Substantia nigra (tissue), 51 donors: ENCODE measurements at places on chromosomes 4 and X.

- no peak for DNase-seq
Observed at GRCh38 chr4:23353200-23353599, 536.6 kb downstream of the PPARGC1A start.

DNA sequence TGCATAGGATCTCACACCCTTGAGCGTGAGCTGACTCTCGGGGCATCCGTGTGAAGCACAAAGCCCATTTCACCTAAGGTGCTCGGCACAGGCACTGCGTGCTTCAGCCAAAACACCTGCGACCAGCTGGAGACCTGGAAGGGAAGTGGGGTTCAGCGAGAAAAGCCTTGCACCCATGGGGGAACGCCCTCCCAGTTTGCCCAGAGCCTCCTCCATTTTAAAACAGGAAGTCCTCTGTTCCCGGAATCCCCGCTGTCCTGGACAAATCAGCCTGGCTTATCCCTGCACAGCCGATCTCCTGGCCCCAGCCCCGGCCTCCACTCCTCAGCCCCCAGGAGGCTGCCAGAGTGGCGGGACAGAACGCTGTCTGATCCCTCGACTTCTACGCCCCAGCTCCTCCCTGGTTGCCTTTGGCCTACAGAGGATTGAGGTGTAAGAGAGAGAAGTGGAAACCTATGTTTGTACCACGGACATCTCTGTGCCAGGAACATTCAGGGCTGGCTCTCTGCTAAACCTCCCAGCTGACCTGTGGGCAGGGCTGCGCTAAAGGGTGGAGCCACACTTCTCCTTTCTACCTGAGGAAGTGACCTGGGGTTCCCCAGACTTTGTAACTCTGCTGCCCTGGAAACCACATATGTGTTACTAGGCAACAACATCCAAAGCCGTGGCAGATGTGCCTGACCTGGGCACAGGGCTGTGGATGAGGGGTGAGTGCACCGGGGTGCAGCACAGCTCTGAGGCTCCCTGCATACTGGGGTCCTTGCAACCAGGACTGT is 3.8 kb upstream of the C4orf50 start:
- DNase-seq: no peak

DNA sequence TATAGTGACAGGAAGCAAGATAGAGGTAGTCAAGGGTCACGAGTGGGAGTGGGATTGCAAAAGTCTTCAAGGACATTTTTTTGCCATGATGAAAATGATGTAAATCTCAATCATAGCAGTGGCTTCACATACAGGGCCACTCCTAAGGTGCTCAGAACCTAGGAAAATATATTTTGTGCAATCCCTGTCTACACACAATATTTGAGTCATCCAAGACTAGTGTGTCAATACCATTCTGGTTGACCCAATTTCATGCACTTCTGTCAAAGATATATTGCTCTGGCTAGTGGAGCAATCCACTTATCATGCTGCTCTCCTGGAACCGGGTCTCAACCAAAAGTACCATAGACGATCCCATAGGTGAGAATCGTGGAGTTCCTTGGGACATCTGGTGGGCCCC is 24.2 kb upstream of the XPNPEP2 start:
- no peak for DNase-seq

DNA sequence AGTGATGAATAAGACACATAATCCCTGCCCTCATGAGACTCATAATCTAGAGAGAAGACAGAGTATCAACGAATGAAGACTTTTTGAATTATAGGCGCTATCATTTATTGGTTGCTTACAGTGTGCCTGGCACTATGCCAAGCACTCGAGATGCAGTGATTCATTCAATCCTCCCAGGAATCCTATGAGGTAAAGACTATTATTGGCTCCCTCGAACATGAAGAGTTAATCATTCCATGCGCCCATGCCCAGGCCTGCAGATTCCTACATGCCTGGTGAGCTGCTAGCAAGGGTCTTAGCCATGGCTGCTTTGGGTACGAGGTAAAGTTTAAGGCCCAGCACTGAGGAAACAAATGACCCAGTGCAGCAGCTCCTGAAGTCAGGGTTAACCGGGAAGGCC is 47.0 kb downstream of the TEX13B start:
- no peak for DNase-seq

GRCh38 chrX:56066016-56066415 is 166.1 kb upstream of the KLF8 start:
- DNase-seq: no peak

DNA sequence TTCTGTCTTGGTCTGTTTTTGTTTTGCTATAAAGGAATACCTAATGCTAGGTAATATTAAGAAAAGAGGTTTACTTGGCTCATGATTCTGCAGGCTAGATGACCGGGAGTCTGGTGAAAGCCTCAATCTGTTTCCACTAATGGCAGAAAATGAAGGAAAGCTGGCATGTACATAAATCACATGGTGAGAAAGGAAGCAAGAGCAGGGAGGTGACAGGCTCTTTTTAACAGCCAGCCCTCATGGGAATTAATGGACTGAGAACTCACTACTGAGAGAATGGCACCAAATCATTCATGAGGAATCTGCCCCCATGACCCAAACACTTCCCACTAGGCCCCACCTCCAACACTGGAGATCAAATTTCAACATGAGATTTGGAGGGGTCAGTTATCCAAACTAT is 27.6 kb downstream of the SATL1 start:
- DNase-seq: no peak

- no peak for DNase-seq
Observed at GRCh38 chr4:104451573-104451972, 43.1 kb downstream of the CXXC4 start.

GRCh38 chr4:2243681-2244380 is 1.9 kb upstream of the HAUS3 start:
- no peak for DNase-seq

- no peak for DNase-seq
Observed at GRCh38 chr4:86730310-86730709, 118.9 kb downstream of the SLC10A6 start.

GRCh38 chr4:107035819-107036583 is at the start of gene DKK2:
TSS of gene DKK2 (minus strand) at chr4:107036313. CDS start at chr4:107035591, 722 bp downstream.
- DNase-seq: no peak

- DNase-seq: no peak
Observed at GRCh38 chrX:132041015-132041414, 17.9 kb downstream of the STK26 start.

DNA sequence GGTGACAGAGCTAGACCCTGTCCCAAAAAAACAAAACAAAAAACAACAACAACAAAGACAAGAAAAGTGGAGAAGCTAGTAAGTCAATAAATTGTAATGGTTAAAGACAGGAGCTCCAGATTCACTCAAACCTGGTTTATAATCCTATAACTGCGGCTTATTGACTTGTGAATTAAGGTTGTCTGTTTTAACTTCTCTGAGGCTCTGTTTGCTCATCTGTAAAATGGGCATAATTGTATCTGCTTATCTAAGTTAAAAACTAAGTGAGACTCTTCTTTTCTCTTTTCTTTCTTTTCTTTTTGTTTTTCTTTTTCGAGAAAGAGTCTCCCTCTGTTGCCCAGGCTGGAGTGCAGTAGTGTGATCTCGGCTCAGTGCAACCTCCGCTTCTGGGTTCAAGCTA is 84.9 kb downstream of the SOWAHB start:
- no peak for DNase-seq

DNA sequence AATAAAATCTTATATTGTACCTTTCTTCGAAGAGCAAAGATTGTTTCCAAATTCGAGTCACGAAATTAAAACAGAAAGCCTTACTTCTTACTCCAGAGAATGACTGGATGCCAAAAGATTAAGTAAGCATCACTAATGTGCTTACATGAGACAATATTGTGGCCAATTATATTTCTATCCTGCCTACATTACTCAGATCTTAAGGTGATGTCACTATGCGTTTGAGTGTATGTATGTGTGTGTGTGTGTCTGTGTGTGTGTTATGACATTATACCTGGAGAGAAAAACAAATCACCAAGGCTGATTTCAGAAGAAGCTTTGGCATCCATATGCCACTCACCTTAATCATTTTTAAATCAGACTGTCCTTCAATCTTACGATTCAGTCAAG is 556.3 kb downstream of the PPARGC1A start:
- no peak for DNase-seq

DNA sequence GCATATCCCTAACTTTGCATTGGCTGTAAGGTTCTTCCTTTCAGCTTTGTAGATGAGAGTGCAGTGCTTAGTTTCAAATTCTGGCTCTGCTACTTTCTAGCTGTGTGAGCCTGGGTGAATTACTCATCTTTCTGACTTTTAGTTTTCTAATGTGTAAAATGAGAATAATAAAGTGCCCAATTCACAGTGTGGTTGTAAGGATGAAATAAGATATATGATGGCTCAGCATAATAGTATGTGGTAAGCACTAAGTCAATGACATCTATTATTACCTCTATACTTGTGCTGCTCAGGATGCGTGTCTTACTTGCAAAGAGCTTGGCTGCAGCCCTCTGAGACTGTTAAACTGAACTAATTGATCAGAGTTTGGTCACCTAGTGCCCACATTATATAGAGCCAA is 30.6 kb upstream of the ETNPPL start:
- DNase-seq: no peak

DNA sequence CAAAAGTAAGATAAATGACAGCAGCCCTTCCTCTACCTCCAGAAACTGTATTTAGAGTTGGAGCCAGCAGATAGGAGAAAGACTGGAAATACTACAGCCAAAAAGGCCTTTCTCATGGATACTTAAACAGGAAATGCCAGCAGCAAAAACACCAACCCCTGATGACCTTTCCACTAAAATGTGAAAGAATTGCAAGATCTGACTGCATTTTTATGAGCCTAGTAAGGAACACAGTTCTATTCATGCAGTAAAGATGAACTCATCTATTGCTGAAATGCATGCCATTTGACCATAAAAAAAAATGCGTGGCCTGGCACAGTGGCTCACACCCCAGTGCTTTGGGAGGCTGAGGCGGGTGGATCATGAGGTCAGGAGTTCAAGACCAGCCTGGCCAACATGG is 19.9 kb downstream of the ABCG2 start:
- no peak for DNase-seq

- DNase-seq: no peak
Observed at GRCh38 chrX:109399831-109400230, 82.1 kb downstream of the GUCY2F start.

DNA sequence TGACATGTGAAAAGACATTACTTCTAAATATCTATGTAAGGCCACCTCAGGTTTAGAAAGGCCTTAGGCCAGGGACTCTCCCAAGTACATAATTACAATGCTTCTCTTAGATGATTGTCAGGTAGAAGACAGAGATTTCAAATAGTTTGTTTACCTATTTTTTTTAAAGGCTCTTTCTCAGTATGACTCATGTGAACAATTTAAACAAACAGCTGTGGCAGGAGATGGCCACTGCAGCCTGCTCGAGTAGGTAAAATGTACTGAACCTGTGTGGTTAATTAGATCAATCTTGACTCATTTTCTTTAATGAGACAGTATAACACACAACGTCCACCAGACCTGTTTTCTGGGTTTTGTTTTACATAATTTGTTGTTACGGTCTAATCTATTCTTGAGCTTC is 50.2 kb downstream of the LEF1 start:
- no peak for DNase-seq

GRCh38 chr4:14446904-14447303 is 555.4 kb upstream of the CPEB2 start:
- no peak for DNase-seq

DNA sequence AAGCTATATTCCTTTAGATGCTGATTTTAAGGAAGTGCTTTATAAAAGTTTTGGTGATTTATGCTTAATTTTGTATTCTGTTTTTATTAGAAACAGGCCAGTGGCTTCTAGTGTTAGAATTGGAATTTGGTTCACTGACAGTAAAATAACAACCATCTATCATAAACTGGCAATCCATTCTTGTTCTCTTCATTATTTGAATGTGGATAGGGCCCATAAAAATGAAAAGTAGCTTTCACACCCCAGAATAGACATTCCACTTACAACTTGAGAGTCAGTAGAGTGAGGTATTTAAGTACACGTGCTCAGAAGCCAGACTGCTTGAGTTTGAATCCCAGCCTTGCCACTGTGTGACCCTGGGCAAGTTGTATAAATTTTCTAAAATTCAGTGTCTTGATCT is 232.4 kb upstream of the CTSO start:
- no peak for DNase-seq

- DNase-seq: no peak
Observed at GRCh38 chr4:101031971-101032370, 315.4 kb downstream of the PPP3CA start.

- DNase-seq: no peak
Observed at GRCh38 chr4:72484981-72485380, 84.0 kb downstream of the ADAMTS3 start.

GRCh38 chr4:21184788-21185187 is 484.5 kb downstream of the PACRGL start:
- DNase-seq: no peak

DNA sequence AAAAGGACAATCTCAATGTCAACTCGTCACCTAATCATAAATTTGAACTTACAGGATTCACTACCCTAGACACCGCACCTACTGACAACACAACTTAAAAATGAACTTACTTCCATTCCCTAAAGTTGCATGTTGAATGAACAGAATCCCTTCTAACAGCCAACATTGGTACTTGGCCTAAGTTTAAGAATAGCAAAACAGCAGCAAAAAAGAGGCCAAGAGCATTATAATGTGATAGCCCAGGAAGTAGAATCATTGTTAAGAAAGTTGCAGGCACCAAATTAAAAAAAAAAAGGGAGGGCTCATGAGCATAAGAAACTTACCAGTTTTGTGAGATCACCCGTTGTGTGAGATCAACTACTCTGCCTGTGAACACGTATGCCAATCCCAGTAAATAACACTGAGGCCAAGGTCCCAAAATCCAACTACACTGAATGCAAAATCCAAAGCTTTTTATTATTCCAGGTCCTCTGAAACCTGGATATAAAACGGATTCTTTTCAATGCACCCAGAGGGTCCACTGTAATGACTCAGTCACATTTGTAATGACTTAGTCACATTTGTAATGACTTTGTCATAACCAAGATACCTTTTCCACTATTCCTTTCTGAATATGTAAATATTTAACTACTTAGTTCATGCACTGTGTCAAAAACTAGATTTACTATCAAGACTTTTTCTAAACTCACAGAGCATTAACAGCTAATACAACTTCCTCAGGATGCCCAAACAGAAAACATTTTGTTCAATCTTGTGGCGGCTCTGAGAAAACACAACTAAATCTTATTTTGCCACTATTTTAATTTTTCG is 6.8 kb downstream of the HNRNPDL start:
- DNase-seq: no peak

GRCh38 chrX:36336751-36337150 is 417.2 kb downstream of the CFAP47 start:
- DNase-seq: no peak

GRCh38 chr4:151777471-151777870 is 16.7 kb upstream of the GATB start:
- no peak for DNase-seq

- DNase-seq: no peak
Observed at GRCh38 chr4:907691-908425, 24.3 kb downstream of the GAK start.

GRCh38 chrX:48696909-48697727 is 584 bp downstream of the SUV39H1 start:
- peak; percentile 8 for DNase-seq
